ENCODE measurements at places on chromosomes 7 and 10. TPM values are rescaled to one million over a fixed set of nuclear protein-coding genes. Genes with fewer than 3 reads are reported as not detected.
A peak's percentile ranks its signal among the peaks of the same experiment; 100 is the strongest.

The LBX1 gene
- polyA plus RNA-seq: 9.5 TPM

The SLC35G1 gene
- polyA plus RNA-seq: 5.4 TPM

The ITIH2 gene
- polyA plus RNA-seq: 0.18 TPM

The OR2F1 gene
- polyA plus RNA-seq: 0.32 TPM

The MYPN gene
- polyA plus RNA-seq: 86.4 TPM

The NEURL1 gene
- 19.3 TPM for polyA plus RNA-seq

DNA sequence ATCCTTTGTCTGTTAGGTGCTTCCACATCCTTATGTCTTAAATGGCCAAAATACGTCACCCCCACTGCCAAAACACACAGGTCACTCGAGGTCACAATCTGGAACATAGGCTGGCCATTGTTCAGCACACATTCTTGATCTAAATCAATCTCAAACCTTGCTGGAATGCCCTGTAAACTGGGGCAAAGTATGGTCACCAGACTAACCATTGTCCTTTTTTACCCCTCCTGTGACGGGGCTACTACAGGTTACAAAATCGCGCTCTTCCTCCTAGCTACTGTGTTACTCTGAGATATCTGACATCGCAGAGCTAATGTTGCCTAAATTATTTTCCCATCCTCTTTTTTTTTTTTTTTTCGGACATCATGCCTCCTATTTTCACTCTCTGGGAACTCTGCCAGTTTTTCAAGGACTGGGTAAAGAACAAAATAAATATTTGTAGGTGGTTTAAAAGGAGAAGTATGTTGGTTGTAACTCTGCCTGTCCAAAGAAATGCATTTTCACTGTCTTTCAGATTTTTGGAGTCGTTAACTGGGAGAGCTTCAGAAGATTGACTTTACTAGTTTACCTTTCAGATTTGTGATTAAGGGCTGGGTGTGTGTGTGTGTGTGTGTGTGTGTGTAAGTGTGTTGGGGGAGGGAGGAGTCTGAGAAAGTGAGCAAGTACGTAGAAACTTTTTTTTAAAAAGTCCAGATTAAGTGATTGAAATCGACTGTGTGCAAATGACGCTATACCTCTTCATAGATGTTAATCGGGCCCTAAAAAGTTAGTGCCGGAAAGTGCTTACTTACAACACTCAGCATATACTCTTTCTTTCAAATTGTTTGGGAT, 942 bp upstream of the KIAA1217 start:
- DNase-seq: peak; percentile 53

DNA sequence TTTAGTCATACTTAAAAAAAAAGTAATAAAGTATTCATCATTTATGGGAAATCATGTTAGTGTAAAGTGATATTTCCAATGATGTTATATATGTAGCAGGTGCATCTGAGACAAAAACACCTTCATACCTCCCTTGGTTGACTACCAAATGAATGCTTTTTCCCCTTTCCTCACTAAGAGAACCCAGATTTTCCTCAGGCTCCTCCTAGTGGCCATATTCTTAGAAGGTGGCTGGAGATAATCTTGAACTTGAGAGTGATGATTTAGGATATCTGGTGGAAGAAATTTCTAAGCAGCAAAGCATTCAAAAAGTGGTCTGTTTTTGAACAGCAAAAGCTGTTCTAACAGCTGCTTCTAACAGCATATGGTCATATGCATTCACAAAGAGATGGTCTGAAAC, 16.8 kb upstream of the DNAH11 start:
- DNase-seq: no peak

DNA sequence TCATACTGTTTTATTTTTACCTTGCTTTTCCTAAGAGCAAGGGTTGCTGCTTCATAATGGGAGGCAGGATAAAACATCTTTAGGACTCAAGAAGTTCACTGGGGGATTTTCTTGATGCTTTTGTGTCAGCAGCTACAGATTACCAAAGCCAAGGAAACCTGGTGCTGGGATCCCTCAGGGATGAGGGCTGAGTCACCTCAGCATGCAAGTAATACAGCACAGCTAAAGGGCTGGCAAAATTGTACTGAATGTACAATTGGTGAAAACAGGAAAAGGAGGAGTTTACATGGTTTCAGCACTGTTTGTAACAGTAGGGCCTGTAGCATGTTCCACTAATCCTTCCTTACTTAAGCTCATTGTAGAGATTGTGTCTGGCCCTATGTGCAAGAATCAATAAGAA, 1056.8 kb downstream of the SORCS1 start:
- no peak for DNase-seq

DNA sequence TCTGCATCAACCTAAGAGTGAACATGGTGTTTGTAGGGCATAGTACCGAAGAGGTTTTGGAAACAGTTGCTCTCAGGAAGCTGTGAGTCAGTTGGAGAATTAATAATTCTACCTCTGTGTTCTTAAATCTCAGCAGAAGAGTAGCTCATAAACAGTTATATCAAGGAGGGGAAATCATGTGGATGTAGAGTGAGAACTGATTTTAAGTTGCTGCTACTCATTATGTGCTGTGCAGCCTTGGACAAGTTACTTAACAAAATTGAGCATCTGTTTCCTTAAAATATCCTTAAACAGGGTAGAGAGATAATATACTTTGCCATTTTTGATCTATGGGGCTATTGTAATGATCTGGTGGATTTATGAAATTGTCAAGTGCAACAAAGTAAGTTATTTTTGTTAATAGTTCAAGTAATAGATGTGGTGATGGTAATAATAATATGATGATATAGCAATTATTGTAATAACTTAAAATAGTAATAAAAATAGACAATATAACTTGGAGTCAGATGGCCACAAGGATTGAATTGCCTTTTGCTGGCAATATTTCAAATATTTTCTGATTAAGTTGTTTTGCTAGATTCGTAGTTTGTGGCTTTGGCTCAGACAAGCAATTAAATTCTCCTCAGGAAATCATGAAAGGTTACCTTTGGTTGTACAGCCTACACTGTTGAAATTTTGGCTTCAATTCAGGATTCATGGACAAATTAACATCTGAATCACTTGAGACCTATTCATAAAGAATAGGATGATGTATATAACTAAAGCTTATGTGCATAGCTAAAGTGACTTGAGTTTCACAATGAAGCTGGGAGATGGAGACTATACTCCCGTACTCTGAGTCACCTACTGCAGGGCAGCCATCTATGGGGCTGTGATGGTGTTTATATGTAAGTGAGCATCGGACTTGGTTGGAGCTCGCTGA, 228.5 kb downstream of the CDK14 start:
- DNase-seq: peak; percentile 24

DNA sequence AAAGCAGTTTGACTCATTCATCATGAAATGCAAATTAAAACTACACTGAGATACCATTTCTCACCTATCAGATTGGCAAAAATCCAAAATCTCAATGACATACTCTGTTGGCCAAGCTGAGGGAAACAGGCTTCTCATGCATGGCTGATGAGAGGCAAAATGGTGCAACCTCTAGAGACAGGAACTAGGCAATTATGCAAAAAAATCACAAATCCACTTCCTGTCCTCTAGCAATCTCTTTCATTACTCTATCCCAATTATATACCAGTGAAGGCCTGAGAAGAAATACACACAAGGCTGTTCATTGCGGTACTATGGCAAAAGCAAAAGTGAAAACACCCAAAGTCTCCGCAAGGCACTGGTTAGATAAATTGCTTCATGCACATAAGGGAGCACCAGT, 25.9 kb upstream of the PTPRN2 start:
- no peak for DNase-seq

GRCh38 chr7:10940704-10941355, 32.8 kb upstream of the PHF14 start:
- no peak for DNase-seq

DNA sequence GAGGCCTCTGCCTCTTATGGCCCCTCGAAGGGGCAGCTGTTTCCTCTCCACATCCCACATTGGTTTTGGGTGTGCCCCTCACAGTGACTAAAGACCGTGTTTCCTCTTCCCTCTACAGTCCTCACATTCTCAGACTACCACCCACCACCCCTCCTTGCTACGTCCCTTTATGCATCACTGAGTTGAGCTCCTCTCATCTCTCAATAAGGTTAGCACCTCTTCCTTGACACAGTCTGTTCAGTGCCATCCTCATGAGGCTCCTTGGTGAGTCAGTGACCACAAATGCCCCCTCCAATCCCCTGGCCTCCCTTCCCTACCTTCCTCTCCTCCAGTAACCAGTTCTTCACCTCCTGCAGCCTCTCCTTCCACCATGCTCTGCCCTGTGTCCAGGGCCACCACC, 239.1 kb upstream of the MYO3A start:
- no peak for DNase-seq

DNA sequence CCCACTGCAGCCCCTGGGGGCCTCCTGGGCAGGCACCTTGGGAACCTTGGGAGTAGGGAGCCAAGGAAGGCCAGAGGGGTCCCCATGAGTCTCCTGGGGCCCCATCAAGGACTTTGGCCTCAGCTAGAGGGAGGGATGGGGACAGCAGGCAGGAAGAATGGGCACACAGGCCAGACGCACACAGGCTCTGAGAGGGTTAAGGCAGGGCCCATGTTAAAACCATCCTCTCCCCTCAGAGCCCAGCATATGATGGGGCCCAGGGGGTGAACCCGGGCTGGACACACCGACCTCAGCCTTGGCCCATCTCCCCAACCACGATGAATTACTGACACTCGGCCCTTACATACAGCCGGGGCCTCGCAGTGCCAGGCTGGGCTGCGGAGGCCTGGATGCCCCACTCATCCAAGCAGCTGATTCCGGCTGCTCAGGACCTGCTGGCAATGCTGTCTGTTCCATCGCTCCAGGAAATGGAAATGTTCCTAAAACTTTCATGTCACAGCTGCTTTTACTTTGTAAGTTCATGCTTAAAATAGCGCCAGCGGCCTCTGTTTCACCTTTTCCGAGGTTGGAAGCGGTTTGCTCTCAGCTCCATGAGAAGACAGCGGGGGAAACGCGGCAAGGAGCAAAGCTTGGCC, 17.3 kb upstream of the INPP5A start:
- peak; percentile 99 for DNase-seq

DNA sequence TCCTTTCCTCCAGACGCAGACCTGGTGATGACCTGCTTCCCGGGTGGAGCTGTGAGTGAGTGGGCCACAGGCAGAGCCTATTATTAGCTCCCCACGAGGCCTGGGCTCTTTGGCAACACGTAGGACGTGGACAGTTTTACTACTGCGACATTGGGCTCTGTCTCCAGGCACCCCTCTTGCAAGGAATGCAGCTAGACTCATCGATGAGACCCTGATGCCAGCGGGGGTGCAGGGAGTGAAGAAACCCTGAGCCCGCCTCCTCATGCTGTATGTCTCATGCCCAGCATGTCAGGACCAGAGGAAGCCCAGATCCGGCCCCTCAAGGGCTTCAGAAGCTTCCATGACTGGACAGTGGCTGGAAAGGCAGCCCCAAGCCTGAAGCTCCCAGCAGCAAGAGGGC, 161.9 kb downstream of the TCERG1L start:
- no peak for DNase-seq

GRCh38 chr10:4931587-4931986, 31.6 kb upstream of the AKR1C1 start:
- DNase-seq: no peak

DNA sequence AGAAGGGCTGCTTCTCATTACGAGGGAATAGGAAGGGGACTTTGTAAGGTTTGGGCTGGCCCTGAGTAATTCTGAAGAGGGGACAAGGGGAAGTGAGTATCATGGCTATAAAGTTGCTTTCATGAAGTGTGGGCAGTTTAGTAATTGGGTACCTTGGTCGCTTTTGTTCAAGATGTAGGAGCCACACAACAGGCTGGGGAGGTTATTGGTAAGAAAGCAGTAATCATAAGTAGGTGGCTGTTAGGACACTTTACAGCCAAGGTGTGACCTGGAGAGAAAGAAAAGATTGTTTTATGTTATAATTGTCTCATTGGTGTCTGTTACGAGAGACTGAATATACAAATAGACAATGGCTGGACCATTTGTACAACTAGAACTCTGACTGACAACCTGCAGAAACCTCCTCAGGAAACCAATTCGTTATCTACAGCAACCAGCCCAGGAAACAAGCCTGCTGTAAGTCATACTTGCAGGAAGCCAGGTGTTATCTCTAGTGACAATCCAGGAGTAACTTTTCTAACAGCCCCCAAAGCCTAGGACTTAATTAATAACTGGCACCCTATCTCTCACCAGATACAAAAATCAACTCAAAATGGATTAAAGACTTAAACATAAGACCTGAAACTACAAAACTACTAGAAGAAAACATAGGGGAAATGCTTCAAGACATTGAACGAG, 5.0 kb upstream of the CCM2 start:
- DNase-seq: no peak

DNA sequence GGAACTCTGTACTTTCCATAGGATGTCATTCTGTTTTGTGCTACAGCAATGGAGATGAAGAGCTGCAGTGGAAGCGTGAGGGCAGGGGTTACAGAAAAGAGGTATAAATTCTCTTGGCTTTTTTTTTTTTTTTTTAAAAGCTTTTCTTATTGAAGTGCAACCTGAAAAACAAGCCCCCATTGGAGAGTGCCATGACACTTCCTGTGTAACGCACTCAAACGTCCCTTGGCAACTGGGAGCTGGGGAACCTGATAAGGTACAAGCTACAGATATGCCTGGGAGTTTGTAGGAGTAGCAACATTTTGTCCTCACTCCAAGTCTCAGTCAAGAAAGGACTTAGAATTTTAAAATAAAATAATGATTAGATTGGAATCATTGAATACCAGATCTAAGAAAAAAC, 512.1 kb downstream of the RPS24 start:
- DNase-seq: no peak

DNA sequence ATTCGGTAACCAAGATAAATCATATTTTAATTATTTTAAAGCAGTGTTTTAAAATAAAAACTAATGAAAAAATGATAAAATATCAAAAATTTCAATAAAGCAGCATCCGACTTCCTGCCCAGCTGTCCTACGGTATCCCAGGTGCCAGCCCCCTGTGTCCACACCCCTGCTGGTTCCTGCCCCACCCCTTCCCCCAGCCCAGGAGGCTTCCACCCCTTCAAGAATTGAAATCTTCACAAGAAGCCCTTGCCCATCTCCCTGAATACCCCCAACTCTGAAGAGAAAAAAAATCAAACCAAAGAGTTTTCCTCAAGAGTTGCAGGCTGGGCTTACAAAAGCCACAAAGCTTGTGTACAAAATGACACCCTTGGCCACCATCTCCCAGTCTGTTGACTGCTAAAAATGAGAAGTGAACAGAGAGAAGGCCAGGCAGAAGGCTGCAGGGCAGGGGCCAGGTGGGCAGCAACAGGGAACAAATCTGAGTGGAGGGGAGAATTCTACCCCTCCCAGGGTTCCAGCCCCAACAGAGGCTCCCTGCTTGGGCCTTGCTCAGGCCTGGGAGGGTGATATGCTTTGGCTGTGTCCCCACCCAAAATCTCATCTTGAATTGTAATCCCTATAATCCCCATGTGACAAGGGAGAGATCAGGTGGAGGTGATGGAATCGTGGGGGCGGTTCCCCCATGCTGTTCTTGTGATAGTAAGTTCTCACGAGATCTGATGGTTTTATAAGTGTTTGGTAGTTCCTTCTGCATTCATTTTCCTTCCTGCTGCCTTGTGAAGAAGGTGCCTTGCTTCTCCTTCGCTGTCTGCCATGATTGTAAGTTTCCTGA, 14.5 kb downstream of the GPRIN2 start:
- DNase-seq: no peak

DNA sequence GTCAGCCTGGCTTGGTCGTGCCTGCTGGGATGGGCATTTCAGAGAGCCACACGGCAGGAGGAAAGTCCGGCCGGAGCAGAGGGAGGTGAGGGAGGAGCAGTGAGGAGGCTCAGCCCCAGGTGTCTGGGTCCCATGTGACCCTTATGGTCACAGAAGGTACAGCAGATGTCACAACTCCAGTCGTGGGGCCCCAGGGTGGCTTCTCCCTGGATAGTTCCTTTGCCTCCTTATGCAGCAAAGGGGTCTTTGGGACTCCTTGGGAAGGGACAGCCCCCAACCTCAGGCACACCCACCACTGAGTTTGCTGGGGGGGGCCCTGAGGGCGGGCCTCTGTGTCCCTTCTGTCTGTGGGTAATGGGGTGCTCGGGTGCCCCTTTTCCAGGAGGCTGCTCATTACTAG, 19.6 kb upstream of the PRKAG2 start:
- DNase-seq: no peak
